ENCODE measurements at places on chromosomes 1 and 21. TPM values are rescaled to one million over a fixed set of nuclear protein-coding genes. Genes with fewer than 3 reads are reported as not detected.

NOTCH2 gene
- total RNA-seq = 166 TPM

NDC1 gene
- total RNA-seq = 13.2 TPM

OR2T35 gene
- 7.2 TPM for total RNA-seq

SHE gene
- 3.4 TPM for total RNA-seq

RCAN3 gene
- 12.8 TPM for total RNA-seq

OR10R2 gene
- total RNA-seq = 14.0 TPM

Measured in umbilical cord (tissue), 2 donors.